ENCODE measurements at places on chromosomes 1 and 21. TPM values are rescaled to one million over a fixed set of nuclear protein-coding genes. Genes with fewer than 3 reads are reported as not detected.

GRCh38 chr1:77605246-77606026 lies 77.0 kb downstream of the ZZZ3 start:
- DNase-seq, result peak; percentile 46

CYP4A11 gene
- total RNA-seq, result not detected

DNA sequence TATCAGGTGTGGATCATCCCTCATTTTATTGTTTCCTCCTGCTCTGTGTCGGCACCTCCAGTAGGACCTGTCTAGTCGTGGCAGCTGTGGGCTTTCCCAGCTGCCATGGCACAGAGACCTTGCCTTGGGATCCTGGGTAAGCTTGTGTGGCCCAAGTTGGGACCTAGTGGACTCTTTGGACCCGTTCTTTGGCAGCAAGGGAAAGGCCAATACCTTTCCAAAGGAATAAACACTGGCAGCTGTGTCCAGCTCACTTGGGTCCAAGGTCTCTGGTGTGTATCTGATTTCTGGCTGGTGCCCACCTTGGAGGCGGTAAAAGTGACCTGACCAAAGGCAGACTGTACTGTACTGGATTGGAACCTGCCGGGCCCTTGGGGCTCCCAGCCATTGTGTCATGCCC lies 21.8 kb downstream of the DIP2A start:
- no peak for DNase-seq

DNA sequence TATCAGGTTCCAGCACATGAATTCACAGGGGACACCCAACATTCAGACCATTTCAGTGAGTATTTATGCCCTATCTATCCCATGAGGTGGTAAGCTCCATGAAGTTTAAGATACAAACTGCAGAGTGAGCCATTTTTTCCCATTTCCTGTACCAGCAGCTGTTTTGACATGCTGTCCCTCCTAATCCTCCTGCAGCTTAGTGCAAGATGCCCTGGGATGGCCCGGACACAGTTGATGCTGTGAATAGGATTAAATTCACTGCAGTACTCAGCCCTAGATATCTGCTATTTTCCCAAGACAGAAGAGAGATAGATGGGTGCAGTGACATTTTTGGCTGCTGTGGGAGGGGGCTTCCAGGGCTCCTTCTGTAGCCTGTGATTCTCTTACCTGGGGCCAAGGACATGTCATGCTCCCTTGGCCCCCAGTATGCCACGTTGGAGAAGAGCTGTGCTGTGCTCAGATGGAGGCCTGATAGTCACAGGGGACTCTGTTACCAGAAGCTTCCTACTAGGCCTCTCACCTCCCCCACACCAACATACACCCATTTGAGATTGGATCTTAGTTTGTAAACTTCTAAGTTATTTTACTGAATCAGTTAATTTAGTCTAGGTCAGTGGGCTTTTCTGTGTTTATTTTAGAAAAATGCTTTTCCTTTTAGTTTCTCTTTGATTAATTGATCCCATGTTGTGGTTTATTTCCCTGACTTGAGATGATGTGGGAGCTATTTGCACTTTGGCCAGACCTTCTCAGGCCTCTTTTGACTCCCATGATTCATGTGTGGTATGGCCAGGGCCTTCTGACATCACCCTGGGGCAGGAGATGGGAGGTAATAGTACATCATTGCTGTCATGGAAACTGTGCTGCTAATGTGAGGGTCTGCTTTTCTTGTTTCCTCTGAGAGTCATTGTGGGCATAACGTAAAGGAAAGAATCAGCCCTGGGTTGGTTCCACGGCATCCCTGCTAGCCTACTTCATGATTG lies 92.6 kb downstream of the ST3GAL3 start:
- no peak for DNase-seq

- no peak for DNase-seq
Measured at GRCh38 chr1:115467196-115467595, 129.1 kb upstream of the NGF start.

- no peak for DNase-seq
Measured at GRCh38 chr1:185733818-185734735, at the start of gene HMCN1. Gene HMCN1 (plus strand): TSS chr1:185734391. CDS start chr1:185734780, 389 bp downstream.

DNA sequence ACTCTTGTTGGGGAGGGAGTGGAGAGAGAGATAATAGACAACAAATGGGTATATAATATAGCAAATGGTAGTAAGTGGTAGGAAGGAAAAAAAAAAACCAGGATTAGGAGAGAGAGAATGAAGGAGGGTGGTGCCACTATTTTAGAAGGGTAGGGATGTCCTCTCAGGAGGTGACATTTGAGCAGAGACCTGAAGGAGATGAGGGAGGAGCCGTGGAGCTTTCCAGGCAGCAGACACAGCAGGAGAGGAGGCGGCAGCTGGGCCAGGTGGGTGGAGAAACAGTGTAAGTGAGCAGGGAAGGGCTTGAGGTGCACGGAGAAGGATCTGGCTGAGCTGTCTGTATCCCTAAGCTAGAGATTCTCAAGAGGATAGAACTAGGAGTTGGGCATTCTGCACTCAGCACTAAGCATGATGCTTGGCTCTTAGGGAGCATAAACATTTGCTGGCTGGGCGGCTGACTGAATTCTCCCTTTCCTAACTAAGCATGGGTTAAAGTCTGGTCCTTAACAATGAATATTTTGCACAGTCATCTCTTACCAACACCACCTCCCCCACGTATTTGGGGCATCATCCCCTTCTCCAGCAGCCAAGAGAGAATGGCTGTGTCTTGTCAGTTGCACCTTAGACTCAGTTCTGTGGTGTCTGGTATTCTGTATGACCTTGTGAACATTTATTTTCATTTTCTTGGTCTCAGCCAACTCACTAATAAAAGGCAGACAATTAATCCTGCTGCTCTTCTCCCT lies 27.6 kb upstream of the SARS1 start:
- no peak for DNase-seq

HCRTR1 gene
- not detected for total RNA-seq

GRCh38 chr1:195899762-195900352 lies 708.4 kb downstream of the KCNT2 start:
- DNase-seq, result no peak

LRRC38 gene
- total RNA-seq, result not detected

- DNase-seq, result no peak
Measured at GRCh38 chr1:25148673-25149300, 83.5 kb downstream of the SYF2 start.

- no peak for DNase-seq
Measured at GRCh38 chr1:64595871-64596515, 126.1 kb downstream of the CACHD1 start.

DNA sequence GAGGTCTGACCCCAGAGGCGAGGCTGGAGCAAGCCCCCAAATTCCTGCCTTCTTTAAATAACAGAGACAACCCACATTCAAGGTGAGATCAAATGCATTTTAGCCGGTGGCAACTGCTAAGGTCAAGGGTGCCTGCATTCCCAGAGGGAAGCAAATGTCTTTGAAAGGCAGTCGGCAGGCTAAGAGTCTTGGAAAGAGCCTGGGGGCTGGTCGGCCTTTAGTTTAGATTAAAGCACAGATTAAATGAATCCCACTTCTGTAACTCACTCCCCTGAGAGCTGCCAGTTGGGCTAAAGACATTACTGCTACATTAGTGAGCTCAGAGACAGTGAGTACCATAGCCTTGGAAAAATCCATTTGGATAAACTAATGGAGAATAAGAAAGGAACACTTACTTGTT lies 59.2 kb downstream of the HTR6 start:
- no peak for DNase-seq

GRCh38 chr1:194289569-194290266 lies 1103.3 kb upstream of the B3GALT2 start:
- no peak for DNase-seq

LHX8 gene
- total RNA-seq, result not detected

All from epithelial cell of proximal tubule (primary cell).